ENCODE measurements at places on chromosomes 11 and 22.
A peak's percentile ranks its signal among the peaks of the same experiment; 100 is the strongest.

DNA sequence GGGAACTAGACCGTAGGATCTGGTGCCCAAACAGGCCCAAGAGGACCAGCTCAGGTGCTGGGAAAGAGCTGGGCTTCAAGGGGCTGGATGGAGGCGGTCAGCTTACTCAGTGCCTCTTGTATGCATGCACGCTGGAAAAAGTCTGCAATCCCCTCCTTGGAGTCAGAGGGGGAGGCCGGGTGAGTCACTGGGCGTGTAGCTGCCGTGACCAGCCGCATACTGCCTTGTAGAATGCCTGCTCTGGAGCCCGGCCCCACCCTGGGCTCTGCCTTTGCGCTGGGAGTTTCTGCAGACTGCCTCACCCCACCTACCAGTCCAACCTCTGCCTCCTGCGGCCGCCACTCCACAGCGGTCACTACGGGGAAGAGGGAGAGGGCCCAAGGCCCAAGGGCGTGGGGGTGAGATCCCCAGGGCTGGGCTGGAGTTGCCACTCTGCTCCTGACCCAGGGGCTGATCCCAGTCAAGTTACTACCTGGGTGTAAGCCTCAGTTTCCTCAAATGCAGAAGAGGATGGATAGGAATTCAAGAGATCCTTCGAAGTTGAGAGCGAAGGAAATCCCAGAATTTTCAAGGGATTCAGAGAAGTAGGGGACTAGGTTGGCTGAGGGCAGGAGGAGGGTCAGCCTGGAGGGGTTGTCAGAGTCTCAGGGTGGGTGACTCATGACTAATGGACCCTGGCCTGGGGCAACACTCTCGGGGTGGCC lies 4.2 kb downstream of the MRGPRF start:
- DNase-seq = no peak

DNA sequence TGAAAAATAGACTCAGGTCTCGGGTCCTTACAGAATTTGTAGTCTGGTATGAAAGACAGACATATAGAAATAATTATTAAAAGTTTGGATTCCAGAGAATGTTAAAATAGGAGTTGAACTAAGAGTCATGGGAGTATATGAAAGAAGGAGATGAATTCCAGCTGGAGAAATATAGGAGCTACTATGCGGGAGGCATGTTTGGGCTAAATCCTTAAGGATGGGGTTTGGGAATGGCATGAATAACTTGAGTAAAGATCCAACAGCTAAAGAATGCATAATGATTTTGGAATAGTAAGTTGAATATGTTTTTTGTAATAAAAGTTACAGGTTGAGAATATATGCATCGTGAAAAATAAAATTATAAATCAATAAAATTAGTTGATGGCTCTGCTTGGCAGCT lies 129.4 kb upstream of the SLC5A12 start:
- no peak for DNase-seq

- no peak for DNase-seq
Observed at GRCh38 chr22:49687786-49688515, 139.7 kb downstream of the BRD1 start.

- DNase-seq = no peak
Observed at GRCh38 chr22:35465109-35465701, 65.3 kb downstream of the MCM5 start.

- no peak for DNase-seq
Observed at GRCh38 chr11:34505874-34506273, 7.7 kb downstream of the ELF5 start.

GRCh38 chr11:90204407-90204806 lies 18.4 kb downstream of the CHORDC1 start:
- DNase-seq = no peak

GRCh38 chr11:36657610-36658267 lies 59.7 kb upstream of the RAG2 start:
- no peak for DNase-seq

DNA sequence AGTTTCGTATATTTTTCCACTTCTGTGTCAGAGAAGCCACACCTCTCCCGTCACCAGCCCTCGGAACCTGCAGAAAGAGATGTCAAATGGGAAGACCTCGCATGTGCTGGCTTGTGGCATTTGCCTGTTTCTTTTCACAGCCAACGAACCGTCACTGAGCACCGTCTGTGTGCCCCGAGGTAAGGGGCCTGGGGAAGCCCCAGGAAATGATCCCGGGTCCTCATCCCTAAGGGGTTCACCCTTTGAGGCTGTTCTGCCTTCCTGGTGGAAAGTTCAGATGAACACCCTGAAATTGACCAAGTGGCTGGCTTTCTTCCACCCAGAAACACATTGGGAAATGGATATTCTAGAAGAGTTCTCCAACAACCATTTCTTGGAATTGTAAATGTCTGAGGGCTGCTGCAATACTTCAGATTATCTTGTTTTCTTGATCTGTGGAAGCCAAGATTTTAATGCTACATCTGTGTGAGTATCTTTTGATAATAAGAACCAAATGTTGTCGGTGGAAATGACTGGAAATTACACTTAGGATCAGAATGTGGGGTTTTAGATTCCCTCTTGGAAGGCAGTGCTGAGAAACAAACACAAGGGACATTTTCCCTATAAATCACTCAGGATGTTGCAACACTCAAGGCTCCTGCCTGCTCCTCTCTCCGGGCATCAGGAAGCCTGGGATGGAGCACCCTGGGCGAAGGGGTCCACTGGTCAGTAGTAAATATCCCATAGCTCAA lies 37.6 kb downstream of the RIBC2 start:
- no peak for DNase-seq

- peak; percentile 56 for DNase-seq
Observed at GRCh38 chr11:128695539-128696221, 1.8 kb downstream of the FLI1 start.

DNA sequence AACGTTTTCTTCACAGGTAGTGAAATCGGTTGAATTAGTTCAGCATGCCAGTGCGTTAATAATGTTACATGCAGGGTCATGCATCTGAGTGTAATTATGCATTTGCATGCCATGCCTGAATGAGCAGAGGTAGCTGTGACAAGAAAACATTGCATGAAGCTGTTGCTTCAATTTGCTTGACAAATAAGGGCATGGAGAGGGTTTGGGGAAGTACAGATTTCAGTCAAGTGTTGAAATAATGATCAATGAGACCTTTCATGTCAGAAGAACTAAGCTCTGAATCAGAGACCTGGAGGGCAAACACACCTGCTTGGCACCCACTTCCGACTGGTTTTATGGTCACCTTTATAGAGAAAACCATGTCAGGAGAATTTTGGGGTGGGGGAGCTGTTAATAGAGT lies 221.4 kb downstream of the DBX1 start:
- no peak for DNase-seq

- DNase-seq = no peak
Observed at GRCh38 chr11:75814363-75814676, 690 bp upstream of the UVRAG start.

DNA sequence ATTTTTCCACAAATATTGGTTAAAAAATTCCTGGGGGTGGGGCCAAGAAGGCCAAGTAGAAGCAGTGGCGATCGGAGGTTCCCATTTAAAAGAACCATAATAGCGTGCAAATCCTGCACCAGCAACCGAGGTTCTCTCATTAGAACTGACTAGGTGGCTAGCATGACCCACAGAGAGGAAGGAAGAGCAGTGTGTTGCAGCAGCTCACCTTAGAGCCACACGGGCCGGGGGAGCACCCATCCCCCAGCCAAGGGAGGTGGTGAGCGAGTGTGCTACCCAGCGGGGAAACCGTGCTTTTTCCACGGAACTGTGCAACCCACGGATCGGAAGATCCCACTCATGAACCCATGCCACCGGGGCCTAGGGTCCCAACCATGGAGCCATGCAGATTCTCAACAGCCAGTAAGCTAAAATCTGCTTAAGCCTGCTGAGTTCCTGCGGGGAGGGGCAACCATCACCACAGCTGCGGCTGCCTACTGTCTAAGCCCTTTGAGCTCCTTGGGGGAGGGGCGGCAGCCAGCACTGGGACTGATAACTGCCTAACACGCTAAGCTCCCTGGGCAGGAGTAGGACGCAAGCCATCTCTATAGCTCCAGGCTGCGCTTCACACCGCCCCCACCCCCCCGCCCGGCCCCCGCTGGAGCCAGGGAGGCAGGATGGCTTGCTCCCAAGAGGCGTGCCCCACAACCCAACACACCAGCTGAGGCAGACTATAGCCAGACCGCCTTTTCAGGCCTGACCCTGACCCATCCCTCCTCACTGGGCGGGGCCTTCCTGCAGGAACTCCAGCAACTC lies 21.0 kb upstream of the HTATIP2 start:
- DNase-seq = no peak

DNA sequence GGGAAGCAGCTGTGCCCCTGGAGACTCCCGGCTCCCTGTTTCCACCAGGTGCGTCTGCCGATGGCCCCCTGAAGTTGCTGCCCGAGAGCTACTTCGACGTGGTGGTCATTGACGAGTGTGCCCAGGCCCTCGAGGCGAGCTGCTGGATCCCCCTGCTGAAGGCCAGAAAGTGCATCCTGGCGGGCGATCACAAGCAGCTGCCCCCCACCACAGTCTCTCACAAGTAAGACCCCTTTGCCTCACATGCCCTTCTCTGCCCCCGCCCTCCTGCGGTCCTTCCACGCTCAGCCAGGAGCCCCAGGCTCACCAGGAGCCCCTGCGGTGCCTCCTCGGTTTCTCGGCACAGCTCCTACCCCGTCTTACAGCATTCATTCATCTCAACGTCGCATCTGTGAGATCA lies 25.4 kb downstream of the IGHMBP2 start:
- DNase-seq = no peak

GRCh38 chr11:119361941-119362725 lies 15.6 kb upstream of the MFRP start:
- DNase-seq = no peak

DNA sequence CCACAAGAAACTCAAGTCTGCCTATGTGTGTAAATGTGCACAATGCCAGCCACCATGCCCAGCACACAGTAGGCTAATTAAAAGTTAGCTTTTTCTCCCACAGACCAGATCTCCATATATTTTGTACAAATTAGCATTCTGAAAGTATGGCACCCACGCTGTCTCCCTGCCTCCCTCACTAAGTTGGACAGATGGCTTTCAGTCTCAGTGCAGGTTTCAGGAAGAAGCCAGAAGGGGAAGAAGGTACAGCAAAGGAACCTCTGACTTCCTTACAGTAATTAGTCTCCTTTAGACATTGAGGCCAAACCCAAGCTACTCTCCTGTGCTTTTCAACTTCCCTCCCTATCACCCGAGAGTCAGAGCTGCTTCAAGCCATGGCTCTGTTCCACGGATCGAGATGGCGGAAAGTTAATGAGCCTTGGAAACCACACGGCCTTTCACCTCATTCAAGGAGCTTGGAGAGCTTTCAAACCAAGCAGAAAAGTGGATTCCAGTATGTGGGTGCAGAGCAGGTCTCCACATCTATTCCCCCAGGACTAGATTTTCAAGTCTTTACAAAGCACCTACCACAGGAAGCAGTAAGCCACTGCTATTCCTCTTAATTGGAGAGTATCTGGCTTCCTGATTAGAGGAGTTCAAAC lies 221.1 kb upstream of the NARS2 start:
- DNase-seq = no peak

DNA sequence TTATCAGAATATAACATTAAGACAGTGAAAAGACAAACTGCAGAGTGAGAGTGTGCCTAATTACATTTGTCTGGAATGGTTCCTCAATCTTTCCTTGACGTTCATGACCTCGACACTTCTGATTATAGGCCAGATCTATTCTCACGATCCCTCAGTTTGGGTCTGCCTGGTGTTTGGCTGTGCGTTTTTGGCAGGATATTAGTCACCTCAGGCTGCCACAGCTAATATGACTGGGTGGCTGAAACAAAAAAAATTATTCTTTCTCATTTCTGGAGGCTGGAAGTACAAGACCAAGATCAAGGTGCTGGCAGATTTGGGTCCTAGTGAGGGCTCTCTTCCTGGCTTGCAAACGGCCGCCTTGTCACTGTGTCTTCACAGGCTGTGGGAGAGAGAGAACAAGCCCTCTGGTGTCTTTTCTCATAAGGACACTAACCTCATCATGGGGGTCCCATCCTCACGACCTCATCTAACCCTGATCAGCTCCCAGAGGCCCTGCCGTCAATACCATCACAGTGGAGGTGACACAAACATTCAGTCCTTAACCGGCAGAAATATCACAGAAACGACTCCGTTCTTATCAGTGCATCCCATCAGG lies 23.2 kb downstream of the IFITM10 start:
- DNase-seq = no peak

DNA sequence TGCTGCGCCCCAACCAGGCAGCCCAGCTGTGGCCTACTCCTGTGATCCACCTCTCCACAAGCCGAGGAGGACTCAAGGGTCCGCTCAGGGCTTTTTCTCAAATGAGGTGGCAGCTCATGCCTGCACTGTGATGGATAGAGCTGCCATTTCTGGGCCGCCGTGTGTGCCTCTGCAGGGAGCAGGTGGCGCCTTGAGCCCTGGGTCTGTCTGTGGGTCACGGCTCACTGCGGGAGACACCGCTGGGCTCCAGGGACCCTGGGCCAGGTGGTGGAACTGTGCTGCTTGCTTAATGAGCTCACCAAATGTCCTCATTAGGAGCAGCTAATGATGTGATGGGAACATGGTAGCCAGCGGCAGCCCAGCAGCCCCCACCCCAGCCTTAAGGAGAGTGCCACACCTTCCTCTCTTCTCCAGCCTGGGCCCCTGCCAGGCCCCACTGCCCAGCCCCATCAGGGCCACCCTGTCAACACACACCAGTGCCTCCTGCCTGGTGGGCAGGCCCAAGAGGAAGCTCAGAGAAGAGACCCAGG lies 50.8 kb downstream of the DHCR7 start:
- DNase-seq = no peak

GRCh38 chr22:48045369-48045768 lies 1282.9 kb downstream of the TBC1D22A start:
- DNase-seq = no peak

DNA sequence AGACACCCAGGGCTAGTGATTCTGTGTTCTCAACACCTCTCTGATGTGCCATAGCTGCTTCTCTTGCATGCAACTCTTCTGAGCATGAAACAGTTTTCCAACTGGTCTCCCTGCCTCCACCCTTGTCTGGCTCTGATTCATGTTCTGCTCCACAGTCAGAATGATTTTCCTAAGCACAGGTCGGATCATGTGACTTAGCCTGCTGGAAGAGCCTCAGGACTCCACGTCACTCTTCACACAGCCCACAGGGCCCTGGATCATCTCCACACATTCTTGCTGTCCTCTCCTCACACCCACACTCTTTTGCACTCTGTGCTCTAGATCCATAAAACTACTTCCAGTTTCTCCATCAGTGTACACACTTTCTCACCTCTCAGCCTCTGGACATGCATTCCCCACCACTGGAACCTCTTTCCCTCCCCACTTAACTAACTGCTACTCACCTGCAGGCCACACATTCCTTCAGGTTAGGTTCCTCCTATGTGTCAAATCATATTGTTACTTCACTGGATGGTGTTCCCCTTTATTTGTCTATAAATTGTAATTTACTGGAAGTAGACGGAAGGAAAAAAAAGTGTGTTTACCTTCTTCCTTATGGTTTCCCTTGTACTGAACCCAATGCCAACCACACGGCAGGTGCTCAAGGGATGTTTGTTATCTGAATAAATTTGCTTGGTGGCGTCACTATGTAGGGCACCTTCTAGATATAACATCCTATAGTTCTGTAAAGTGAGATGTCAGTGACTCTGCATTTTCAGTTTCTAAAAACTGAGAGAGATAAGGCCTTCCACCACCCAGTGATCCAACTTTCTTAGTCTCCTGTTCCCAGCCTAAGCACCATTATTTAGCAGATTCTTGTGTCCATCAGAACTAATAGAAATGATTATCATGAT lies 133.7 kb downstream of the ETS1 start:
- no peak for DNase-seq

Data from CD4-positive, alpha-beta T cell treated with Interleukin-6 at 100 ng/mL for 8 hours (primary cell).